ENCODE measurements at places on chromosomes 16 and 17.
A peak's percentile ranks its signal among the peaks of the same experiment; 100 is the strongest.

DNA sequence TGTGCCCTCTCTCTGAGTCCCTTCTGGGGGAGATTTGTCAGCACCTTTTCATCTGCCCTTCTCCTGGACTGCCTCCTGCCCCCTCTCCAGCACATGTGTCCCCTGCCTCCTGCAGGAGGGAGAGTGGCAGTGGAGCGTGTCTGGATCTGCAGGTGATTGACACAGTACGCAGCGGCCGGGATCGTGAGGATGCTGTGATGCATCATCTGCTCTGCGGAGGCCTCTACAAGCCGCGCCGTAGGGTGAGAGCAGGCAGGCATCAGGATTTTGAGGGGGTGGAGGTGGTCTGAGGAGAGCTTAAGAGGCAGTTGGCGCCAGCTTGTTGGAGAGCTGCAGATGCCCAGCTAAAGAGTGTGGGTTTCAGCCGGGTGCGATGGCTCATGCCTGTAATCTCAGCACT is 10.9 kb downstream of the SLC9A5 start:
- no peak for DNase-seq

DNA sequence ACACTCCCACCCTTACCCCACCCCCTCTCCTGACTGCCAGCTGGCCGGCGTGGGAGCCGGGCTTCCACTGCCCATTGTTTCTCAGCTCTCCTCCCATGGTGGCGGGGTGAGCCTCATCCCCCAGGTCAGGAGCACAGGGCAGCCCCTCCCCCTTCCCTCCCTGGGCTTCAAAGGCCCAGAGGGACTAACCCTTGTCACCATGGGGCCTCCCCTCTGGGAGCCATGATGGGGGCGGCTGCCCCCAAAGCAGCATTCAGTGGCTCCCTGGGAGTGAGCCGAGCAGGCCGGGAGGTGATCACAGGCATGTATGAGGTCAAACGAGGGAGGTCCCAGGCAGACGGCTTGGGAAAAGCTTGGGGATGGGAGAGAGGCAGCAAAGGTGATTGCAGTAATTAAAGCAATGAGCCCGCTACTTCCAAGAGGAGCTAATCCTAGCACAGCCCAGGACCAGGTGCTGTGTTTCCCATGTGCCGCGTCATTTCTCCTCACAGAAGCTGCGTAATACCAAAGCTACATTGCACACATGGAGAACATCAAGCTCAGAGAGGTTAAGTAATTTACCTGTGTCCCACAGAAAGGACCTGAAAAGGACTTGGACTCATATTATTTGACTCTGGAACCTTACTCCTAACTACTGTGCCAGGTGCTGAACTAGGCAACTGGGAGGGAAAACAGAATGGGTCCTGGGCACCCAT is 24.5 kb downstream of the CDK5RAP3 start:
- DNase-seq, result peak; percentile 56

- no peak for DNase-seq
Measured at GRCh38 chr16:76899767-76900166, 291.2 kb upstream of the MON1B start.

- no peak for DNase-seq
Measured at GRCh38 chr16:9062301-9062700, 29.1 kb upstream of the HAPSTR1 start.

DNA sequence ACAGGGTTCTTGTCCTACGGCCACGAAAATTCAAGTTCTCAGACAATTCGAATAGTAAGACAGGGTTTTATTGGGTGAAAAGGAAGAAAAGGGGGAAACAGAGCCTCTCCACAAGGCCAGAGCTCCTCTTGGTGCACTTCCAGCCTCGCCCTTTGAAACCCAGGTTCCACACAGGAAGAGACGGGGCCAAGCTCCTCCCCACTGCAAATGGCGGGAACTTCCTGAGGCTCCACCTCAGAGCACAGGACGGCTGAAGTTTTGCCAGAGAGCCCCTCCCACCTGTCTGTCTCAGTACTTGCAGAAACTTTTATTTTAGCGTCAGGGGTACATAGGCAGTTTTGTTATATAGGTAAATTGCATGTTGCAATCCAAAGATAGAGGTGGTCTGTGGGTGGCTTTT is 165.7 kb upstream of the CDH8 start:
- no peak for DNase-seq

DNA sequence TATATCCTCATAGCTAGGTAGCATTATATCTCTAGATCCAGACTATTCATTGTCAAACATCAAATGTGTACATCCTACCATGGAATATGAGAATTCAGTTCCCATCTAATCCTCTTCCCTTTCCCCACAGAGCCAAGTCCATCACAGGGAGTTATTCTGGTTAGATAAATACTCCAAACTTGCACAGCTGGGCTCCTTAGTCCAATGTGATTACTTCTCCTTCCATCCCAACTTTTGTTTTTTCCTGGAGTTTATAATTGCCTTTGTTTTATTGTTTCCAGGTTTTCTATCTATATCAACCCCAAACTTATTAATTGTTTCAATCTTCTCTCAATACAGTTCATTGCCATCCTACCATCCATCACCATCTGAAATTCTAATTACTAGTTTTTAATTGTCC is 59.9 kb downstream of the MYH11 start:
- no peak for DNase-seq

GRCh38 chr17:50147841-50148225 is 2.6 kb downstream of the PPP1R9B start:
- DNase-seq, result peak; percentile 32

- no peak for DNase-seq
Measured at GRCh38 chr16:69017036-69017783, 88.2 kb upstream of the HAS3 start.

GRCh38 chr16:31455601-31456314 is 3.5 kb upstream of the ARMC5 start:
- DNase-seq, result no peak

DNA sequence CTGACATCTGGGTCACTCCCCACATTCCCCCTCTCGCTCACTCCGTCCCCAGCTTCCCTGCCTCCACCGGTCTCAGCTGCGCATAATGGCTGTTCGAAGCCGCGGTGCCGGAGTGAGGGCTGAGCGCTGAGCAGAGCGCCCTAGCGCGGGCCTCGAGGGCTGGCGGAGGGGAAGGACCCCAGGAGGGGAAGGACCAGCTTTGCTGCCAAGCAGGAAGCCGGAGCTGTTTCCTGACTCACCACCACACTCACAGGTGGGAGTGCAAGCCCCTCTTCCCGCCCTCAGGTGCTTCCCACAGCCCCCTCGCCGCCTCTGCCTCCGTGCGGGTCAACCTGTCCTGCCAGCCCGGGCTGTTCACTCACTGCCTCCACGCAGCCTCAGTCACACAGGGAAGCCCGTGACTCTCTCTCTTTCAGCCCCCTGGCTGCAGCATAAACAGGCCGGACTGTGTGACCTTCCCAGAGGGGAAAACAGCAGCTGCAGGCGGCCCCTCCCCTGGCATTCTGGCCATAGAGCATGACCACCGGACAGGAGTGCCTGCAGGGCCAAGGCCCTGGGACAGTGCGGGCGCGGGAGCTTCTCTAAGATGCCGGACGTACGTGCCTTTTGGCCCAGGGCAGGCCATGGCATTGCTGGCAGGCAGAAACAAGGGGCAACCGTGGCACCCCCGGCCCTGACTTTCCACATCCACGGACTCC is 23.7 kb downstream of the SLC43A2 start:
- peak; percentile 60 for DNase-seq

DNA sequence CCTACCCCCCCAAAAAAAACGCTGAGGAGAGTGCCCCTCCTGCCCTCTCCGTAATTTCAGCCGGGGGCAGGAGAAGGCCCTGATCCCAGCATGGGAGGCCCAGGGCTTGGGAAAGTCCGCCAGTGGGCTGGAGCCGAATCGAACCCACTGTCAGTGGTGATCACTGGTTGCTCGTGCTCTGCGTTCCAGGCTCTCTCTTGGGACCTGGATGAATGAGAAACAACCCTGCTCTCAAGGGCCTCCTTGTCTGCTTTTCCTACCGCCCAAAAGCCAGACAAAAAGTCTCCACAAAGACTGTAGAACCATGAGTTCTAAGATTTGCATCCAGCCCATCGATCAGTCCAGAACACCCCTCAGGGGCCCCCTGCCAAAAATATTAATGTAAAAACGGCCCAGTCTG is 8.1 kb downstream of the ARHGAP23 start:
- DNase-seq, result no peak

- no peak for DNase-seq
Measured at GRCh38 chr17:588519-588918, 126.1 kb downstream of the VPS53 start.

DNA sequence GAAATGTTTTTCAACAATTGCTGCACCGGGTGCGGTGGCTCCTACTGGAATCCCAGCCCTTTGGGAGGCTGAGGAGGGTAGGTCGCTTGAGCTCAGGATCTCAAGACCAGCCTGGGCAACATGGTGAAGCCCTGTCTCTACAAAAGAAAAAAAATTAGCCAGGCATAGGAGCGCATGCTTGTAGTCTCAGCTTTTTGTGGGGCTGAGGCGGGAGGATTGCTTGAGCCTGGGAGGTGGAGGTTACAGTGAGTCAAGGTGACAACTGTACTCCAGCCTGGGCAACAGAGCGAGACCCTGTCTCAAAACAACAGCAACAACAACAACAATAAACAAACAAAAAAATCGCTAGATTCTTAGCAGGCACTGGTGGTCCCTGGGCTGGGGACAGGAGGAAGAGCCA is 28.5 kb downstream of the IL21R start:
- no peak for DNase-seq

GRCh38 chr17:77373299-77374169 is 232.8 kb downstream of the SEC14L1 start:
- DNase-seq, result peak; percentile 73

DNA sequence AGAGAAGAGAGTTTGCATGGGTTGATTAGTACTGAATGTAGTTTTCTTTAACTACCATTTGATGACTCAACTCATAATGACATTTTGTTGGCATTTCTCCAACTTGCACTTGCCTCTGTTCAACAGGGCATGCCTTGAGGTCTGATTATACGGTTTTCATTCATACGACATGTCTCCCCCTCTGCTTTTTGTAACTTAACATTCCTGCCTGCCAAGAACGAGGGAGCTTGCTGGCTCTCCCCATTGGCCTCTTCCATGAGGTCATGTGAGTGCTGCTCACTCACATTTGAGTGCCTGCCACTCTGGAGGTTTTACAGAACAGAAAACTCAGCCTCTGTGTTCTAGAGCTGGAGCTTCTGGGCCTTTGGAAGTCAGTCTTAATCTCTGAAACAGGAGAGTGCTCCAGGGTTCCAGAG is 19.7 kb downstream of the MAP2K6 start:
- peak; percentile 41 for DNase-seq

DNA sequence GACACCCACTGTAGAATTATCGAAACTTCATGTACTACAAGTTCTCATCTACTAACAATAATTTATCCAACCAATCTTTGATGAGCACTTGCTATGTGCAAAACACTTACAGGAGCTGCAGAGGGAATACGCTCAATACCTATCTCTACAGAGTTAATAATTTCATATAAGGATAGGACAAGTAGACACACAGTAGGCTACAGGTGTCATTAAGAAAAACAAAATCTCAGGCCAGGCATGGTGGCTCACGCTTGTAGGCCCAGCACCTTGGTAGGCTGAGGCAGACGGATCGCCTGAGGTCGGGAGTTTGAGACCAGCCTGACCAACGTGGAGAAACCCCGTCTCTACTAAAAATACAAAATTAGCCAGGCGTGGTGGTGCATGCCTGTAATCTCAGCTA is 91.3 kb upstream of the PLEKHM1 start:
- DNase-seq, result no peak

- no peak for DNase-seq
Measured at GRCh38 chr16:86459266-86459665, 51.1 kb upstream of the FOXF1 start.

- no peak for DNase-seq
Measured at GRCh38 chr17:67035131-67036083, 8.9 kb upstream of the CACNG1 start.

DNA sequence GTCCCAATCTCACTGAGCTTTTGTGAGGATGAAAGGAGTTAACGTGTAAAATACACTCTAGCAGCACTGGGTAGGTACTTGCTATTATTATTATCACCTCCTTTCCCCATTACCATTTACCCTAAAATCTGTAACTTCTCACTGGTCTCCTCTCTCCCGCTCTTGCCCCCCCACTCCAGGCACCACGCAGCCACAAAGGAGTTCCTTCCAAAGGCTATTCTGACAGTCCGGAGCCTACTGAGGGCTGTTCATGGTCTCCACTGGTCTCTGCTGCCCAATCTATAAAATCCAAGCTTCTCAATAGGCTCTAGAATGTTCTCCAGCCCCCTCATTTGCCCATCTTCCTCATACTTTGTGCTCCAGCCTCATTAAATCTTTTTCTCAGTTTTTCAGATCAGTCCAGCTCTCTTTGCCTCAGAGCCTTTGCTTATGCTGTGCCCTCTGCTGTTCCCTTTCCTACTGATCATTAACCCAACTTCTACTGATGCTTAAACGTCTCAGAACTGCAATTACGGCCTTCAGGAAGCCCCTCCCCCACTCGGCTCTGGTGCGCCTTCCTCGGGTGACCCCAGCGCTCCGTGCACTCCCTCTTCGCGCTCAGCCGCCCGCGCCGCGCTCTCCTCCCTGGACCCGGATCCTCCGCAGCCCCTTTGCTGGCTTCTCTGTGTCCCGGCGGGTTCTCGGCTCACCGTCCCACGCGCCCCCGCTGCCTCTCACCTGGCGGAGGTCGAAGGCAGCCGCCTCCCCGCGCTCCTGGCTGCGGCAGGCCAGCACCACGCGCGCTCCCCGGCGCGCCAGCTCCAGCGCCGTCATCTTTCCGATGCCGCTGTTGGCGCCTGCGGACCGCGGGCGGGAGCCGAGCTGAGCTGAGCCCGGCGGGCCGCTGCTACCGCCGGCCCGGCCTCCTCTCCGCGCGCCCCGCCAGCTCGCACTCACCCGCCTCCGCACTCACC is 737 bp downstream of the DHRS13 start:
- DNase-seq, result peak; percentile 64

DNA sequence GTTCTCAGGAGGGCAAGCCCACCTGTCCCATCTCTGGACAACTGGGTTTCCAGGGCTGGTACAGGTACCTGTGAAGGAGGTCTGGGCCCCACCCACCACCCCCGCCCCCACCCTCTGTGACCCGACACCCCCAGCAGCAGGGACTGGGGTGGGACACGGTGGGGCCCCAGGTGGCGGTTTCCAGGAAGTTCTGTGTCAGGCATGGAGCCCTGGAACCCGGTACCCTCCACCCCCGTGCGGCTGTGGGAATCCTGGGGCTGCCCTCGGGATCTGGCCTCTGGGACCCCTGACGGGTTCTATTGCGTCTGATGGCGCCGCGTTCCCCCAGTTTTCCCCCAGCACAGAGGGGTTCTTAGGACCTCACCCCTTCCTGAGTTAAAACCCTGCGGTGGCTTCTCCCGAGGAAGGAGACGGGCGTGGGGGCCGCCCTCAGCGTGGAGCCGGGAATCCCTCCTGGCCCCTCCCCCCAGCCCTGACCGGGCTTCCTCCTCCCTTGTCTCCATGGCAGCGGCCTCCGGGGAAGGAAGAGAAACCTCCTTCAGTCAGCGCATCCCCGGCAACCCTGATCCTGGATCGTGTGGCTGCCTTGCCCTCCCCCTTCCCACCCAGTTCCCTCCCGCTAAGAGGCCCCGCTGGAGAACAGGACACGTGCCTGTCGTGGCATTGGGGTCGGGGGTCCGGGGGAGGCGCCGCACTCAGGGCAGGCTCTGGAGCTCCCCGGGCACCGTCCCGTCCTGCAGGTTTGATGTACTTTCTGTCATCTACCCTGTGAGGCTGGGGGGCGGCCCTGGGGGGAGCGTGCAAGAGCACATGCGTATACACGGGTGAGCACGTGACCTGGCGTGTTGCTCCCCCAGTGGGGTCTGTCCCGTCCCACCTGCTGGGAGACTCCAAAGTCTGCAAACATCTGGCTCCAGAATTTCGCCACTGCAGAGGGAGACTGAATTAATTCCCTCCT is 30.3 kb downstream of the CACNA1H start:
- no peak for DNase-seq

- no peak for DNase-seq
Measured at GRCh38 chr17:74805591-74805991, 29.4 kb upstream of the NAT9 start.

GRCh38 chr16:88807626-88808453 is 3.9 kb downstream of the APRT start:
- no peak for DNase-seq
